ENCODE measurements at places on chromosomes 4 and X.
A peak's percentile ranks its signal among the peaks of the same experiment; 100 is the strongest.

GRCh38 chrX:43592597-43592996, 63.5 kb upstream of the MAOA start:
- no peak for DNase-seq

DNA sequence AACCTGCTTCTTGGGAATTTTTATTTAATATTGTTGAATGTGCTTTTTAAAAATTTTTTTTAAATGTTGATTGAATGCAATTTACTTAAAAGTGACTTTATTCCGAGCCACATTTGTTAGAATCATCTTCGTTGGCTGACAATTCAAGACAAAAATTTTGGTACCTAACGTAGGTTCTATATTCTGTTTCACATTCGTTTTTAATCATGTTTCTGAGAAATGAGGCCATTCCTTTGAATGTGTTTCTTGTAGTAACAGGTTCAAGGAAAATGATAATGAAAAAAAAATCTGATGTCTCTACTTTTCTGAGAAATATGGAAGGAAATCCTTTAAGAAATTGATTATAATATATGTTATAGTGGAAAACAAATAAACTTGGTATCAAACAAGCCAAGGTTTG, 92.3 kb upstream of the DCLK2 start:
- DNase-seq: no peak

DNA sequence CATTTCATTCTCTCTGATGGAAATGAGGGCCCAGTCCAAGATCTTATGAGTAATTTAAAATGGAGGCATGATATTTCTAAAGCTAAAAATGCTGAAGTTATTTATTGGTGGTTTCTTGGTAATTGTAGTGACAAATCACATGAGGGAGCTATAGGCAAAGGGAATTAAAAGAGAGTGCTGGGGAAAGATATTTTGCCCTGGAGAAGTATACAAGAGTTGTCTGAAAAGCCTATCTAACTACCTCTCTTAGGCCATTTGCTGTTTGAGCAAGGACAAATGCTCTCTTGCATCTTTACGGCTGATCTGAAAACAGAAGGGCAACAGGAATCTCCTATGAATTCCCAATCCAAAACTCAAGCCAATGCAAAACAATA, 89.4 kb downstream of the FMR1NB start:
- DNase-seq: no peak

GRCh38 chr4:166012129-166013030, 139.3 kb downstream of the TLL1 start:
- no peak for DNase-seq

DNA sequence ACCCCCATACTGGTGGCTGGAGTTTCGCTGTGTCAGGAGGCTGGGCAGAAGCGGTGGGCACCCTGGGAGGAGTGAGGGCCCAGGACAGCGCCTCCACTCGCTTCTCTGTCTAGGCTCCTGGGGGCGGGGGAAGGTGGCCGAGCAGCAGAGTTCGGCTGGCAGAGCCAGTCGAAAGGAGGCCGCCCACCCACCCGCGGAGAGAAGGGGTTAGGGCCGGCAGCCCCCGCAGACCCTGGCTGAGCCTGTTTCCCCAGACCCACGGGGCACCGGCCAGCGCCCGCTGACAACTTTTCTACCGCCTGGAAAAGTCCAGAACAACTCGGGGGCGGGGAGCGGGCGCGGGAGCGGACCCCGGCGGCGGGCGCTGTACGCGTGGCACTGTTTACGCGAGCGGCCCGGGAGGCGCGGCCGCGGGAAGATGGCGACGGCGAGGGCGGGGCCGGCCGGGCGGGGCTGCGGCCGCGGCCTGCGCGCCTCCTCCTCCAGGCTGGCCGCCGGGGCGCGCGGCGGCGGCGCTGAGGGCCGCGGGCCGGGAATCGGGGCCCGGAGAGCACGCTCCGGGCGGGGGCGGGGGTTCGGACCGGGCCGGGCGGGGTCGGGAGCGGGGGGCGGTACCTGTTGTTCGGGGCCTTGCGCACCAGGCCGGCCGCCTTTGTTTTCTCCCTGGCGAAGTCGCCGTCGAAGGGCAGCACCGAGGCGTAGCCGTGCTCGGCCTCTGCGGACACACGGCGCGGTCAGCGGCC, 628 bp downstream of the MXD4 start:
- peak; percentile 68 for DNase-seq

DNA sequence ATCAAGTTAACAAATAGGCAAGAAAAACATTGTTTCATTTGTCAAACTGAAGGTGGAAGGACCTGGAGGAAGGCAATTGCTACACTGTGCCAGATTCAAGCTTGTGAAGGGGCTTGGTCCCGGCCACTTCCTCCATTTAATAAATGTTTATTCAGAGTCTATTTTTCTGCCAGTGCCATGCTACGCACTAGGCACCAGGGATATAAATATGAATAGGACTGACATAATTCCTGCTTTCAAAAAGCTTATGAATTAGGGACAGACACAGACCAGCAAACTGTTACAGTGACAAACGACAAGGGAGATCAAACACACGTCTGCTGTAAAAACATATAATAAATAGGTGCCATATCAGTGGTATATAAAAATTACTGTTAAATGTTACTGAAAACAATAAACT, 571 bp downstream of the TLR6 start:
- no peak for DNase-seq

DNA sequence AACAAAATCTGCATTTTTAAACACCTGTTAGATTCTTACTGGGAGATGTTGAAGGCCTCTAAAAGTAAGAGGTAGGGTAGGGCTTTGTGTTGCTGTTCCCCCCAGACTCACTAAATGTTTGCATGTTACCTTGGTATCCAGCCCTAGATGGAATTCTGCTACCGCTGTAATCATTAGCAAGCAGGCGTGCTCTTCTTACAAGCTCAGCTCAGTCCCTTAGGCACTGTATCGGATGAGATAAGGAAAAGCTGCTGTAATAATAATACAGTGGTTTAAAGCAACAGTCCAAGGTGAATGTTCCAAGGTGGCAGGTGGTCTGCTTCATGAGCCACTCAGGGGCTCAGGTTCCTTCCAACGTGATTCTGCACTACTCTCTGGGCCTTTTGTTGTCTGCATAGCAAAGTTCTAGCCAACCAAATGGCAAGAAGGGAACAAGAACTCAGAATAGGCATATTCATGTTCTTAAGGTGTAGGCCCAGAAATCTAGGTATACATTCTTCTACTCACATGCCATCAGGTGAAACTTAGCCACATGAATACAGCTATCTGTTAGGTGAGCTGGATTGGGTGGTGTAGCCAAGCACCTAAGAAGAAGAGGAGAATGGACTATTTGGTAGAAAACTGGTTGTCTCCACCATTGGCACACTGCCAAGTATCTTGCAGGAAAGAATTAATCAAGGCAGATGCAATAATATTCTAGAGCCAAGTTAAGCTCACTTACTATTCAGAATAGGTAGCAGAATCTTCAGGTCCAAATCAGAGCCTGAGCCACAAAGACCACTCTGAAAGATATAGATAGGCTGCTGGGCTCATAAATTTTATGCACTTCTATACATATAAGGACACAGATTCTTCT, 46.0 kb downstream of the COQ2 start:
- DNase-seq: no peak

GRCh38 chrX:147351644-147352043, 537.1 kb upstream of the CXorf51A start:
- no peak for DNase-seq

DNA sequence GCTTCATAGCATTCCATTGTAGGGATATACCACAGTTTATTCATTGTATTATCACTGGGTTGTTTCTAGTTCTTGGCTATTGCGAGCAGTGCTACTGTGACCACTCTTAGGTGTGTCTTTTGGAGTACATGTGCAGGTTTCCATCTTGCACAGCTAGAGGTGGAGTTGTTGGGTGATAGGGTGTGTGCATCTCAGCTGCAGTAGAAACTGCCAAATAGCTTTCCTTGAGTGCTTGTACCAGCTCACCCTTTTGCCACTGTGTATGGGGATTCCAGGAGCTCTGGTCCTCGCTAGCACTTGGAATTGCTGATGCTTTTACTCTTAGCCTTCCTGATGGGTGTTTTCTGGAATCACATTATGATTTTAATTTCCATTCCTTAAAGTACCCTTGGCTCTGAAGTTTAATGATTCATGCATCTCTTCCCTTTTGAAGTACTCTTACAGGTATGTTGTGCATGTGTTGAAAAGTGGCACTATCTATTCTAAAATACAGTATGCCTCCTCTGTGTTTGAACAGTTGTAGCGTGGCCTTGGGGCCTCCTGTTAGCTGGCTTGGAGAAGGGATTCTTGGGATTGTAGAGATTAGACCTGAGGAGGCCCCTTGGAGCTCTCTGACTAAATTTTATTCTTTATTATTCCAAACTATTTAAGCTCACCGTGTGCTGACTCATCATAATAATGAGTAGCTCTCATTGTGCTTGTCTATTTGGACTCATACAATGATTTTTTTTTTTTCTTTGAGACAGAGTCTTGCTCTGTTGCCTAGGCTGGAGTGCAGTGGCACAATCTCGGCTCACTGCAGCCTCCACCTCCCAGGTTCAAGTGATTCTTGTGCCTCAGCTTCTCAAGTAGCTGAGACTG, 38.4 kb downstream of the HTT start:
- no peak for DNase-seq

DNA sequence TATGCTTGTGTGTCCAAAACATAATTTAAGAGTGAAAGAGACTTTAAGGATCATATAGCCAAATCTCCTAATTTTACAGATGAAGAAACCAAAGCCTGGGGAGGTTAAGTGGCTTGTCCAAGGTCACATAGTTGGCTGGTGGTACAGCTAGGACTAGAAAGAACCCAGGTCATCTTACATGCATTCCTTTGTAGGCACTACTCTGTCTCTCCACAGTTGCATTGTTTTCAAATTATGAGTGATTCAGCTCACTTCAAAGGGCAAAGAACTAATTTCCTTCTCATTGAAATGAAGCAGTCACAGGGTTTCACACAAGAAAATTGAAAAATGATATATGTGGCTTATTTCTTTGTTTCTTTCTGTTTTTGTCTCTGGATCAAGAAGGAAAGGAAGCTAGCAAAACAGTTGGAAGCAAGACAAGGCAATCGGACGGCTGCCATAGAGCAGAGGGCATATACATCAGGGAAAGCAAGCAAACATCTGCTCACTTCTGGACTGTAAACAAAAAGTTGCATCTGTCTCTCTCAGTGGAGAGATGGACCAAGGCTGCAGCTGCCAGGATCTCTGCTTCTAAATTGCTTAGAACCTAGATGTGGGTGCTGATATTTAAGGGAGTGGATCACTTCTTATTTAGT, 107.5 kb upstream of the AMOT start:
- no peak for DNase-seq

DNA sequence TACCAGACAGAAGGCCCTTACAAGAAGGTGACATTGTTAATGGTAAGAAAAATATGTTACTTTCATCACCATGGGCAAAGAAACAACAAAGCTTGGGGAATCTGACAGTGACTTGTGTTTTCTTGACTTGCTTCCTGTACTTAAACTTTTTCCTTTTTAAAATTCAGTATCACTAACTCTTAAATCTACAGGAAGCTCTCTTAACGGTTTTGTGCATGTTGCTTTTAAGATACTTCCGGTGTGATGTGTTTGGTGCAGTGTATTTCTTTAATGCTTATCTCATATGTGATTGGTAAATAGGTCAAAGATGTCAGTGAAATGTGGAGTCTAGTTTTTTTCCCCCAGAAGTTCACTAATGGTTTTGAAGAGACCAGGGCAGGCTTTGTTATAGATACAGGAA, 45.2 kb downstream of the ADH5 start:
- no peak for DNase-seq

- peak; percentile 64 for DNase-seq
These were observed 49.3 kb upstream of the CD40LG start for GRCh38 chrX:136598631-136599030.

DNA sequence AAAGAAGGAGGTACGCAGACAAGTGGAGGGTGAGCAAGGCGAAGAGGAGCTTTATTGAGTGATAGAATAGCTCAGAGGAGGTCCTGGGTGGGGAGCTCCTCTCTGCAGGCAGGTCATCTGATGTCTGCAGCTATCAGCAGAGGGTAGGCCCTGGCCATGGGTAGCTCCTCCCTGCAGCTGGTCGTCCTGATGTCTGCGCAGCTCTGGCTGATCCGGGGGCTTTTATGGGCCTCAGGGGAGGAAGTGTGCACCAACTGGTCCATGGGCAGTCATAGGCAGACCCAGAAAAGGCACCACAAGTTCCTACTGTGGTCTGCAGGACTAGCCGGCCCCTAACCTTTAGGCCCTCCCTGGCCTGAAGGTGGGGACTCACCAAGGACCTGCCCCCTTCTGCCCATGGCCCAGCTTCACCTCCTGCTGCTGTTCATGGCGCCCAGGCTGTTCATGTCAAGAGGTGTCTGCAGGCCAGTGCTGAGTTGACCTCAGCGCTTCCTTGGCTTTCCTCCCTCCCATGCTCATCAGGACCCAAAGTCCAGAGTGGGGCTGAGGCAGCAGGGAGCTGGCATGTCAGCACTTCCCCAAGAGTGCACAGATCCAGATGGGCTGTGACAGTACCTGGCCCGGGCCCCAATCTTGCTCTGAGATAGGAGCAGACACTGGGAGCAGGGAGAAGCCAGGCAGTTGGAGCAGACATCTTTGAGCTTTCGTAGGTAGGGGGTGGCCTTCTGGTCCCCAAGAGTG, 46.1 kb downstream of the ARAP2 start:
- no peak for DNase-seq

GRCh38 chr4:163161536-163162205, 5.0 kb downstream of the NAF1 start:
- DNase-seq: no peak

GRCh38 chrX:1086444-1087409, 125.7 kb downstream of the CRLF2 start:
- DNase-seq: no peak

- DNase-seq: no peak
These were observed 239.3 kb downstream of the C4orf33 start for GRCh38 chr4:129335276-129335675.

DNA sequence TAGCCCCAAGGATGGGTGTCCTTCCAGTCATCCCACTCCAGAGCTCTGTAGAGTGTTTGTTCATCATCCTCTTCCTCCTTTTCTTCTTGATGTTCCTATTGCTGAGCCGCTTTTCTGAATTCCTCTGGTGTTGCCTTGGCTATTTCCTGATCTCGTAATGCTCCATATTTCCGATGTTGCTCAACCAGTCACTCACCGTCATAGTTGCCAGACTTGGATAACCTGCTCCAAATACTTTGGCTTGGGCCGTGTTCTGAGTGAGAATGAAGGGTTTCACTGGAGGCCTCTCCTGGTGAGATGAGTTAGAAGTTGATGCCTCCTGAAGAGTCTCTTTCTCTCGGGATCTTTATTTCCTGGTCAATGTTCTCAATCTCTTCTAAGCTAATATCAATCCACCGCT, 27.8 kb upstream of the HNRNPD start:
- no peak for DNase-seq

DNA sequence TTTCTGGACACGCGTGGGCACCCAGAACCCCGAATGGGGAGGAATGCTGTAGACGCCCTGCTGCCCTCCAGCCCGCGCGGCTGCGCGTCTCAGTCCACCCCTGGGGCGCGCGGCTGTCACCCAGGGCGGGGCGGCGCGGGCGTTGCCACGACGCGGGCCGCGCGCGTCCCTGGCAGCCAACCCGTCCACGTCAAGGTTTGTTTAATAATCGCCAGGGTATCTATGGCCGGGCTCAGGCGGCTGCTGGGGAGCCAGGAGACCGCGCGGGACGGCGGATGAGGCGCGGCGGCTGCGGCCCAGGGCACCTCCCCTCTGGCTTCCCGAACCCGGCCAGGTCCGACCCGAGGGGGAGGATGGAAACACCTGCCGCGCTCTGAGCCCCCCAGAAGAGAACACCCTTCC, at the start of gene SPATA18:
TSS of gene SPATA18 (plus strand) at position 92 of the 402 bp plus-strand sequence. CDS start 401 bp downstream, outside the sequence.
- no peak for DNase-seq

GRCh38 chr4:110449947-110450346, 26.0 kb upstream of the ENPEP start:
- no peak for DNase-seq

- DNase-seq: no peak
These were observed 413.5 kb upstream of the INTU start for GRCh38 chr4:127219232-127219631.
